Neuronal stem cell (in vitro differentiated cells): ENCODE measurements at places on chromosomes 6 and 20.

GRCh38 chr6:148342100-148342349 is 613 bp upstream of the SASH1 start:
- no peaks in the 10 kb centered on the region for H3K36me3 ChIP-seq
- peak overlapping the region; percentile 95 for H3K27ac ChIP-seq
- DNase-seq: no peak
- peak overlapping the region; percentile 78 for H3K4me3 ChIP-seq
- no peaks in the 10 kb centered on the region for H3K27me3 ChIP-seq
- H3K4me1 ChIP-seq: peaks cover 6% of the 10 kb centered on the region

DNA sequence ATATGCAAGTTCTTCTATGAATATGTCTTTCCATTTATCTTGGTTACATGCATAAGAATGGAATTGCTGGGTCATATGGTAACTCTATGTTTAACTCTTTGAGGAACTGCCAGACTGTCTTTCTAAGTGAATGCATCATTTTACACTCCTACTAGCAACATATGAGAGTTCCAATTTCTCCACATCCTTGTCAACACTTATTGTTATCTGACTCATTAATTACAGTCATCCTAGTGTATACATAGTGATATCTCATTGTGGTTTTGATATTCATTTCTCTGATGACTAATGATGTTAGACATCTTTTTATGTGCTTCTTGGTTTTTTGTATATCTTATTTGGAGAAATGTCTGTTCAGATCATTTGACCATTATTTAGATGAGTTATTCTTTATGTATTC is 96.7 kb upstream of the LAMP5 start:
- H3K27me3 ChIP-seq: no peaks in the 10 kb centered on the region
- H3K36me3 ChIP-seq: peaks cover 17% of the 10 kb centered on the region
- no peak overlapping the region for H3K27ac ChIP-seq
- H3K4me3 ChIP-seq: no peak overlapping the region
- no peak for DNase-seq
- H3K4me1 ChIP-seq: peaks cover 4% of the 10 kb centered on the region

GRCh38 chr6:6587696-6588063 is 840 bp upstream of the LY86 start:
- no peak overlapping the region for H3K4me3 ChIP-seq
- no peaks in the 10 kb centered on the region for H3K27me3 ChIP-seq
- no peak overlapping the region for H3K27ac ChIP-seq
- no peak for DNase-seq
- H3K36me3 ChIP-seq: no peaks in the 10 kb centered on the region
- no peaks in the 10 kb centered on the region for H3K4me1 ChIP-seq

GRCh38 chr6:123547216-123547978 is 89.4 kb downstream of the TRDN start:
- H3K36me3 ChIP-seq: no peaks in the 10 kb centered on the region
- no peaks in the 10 kb centered on the region for H3K4me1 ChIP-seq
- no peaks in the 10 kb centered on the region for H3K27me3 ChIP-seq
- no peak overlapping the region for H3K4me3 ChIP-seq
- no peak overlapping the region for H3K27ac ChIP-seq

DNA sequence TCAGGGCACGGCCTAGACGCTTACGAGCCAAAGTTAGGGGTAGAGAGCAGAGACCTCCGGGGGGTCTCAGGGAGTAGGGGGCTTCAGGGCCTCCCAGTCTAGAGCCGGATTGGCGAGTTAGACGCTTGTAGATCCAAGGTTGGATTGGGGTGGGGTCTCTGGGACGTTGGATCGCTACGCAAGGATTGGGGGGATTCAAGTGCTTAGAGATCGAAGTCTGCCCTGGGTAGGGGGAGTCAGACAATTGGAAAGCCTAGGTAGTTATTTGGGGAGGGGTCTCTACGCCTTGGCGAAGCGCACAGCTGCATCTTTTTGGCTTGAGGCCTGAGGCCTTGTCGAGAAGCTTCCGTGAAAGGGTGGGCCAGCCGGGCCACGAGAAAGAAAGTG is 469 bp downstream of the STX16 start:
- peaks cover 17% of the 10 kb centered on the region for H3K4me1 ChIP-seq
- peak overlapping the region; percentile 82 for H3K4me3 ChIP-seq
- H3K36me3 ChIP-seq: peaks cover 4% of the 10 kb centered on the region
- peaks cover 11% of the 10 kb centered on the region for H3K27me3 ChIP-seq
- DNase-seq: peak; percentile 57

DNA sequence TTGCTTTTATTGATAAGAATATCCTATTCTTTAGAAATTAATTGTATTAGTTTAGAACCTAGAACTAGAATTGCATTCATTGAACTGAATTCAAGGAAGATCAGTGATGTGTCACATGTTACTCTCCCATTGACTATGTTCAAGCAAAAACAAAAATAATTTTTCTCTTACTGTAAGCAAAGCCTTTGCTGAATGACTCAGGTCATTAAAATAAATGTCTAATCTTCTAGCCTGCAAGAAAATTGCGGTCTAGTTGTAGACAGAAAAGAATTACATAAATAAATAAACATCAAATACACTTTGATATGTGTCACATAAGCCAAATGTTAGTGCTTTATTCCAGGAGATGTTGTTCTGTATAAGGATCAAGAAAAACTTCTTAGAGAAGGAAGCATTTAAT is 387.9 kb downstream of the ADGRB3 start:
- no peak for DNase-seq
- no peak overlapping the region for H3K4me3 ChIP-seq
- no peak overlapping the region for H3K27ac ChIP-seq

DNA sequence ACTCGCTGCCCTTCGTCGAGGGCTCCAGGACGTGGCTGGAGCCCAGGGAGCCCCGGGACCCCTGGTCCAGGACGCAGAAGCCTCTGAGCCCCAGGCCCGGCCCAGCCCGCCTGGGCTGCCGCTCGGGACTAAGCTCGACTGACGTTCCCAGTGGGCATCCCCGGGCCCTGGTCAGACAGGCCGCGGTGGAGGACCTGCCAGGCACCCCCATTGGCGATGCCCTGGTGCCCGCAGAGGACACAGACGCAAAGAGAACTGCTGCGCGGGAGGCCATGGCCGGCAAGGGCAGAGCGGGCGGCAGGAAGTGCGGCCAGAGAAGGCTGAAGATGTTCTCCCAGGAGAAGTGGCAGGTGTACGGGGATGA is 28.9 kb downstream of the ZNF831 start:
- DNase-seq: no peak
- H3K4me3 ChIP-seq: no peak overlapping the region
- no peaks in the 10 kb centered on the region for H3K27me3 ChIP-seq
- H3K4me1 ChIP-seq: no peaks in the 10 kb centered on the region
- no peaks in the 10 kb centered on the region for H3K36me3 ChIP-seq

GRCh38 chr6:18016698-18017097 is 29.3 kb upstream of the KIF13A start:
- peaks cover 2% of the 10 kb centered on the region for H3K4me1 ChIP-seq
- H3K27me3 ChIP-seq: no peaks in the 10 kb centered on the region
- DNase-seq: no peak
- H3K36me3 ChIP-seq: no peaks in the 10 kb centered on the region
- H3K27ac ChIP-seq: no peak overlapping the region
- no peak overlapping the region for H3K4me3 ChIP-seq

- no peaks in the 10 kb centered on the region for H3K4me1 ChIP-seq
- DNase-seq: no peak
- no peak overlapping the region for H3K4me3 ChIP-seq
- no peaks in the 10 kb centered on the region for H3K27me3 ChIP-seq
- no peaks in the 10 kb centered on the region for H3K36me3 ChIP-seq
Observed at GRCh38 chr20:24388828-24389380, 80.5 kb upstream of the SYNDIG1 start.

DNA sequence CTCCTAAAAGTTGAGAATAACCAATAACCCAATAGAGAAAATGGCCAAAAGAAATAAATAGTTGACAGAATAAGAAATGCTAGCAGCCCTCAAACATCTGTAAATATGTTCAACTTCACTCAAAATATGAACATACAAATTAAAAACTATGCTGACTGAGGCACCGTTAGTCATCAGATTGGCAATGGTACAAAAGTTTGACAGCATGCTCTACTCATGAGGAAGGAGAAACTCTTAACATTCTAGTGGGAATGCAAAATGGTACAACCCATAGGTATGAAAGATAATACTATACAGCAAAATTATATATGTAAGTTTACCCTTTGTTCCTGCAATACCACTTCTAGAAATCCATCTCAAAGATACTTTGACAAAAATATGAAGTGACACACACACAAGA is 1.6 kb upstream of the ZSCAN12 start:
- H3K4me1 ChIP-seq: peaks cover 6% of the 10 kb centered on the region
- H3K36me3 ChIP-seq: peaks cover 23% of the 10 kb centered on the region
- no peak overlapping the region for H3K4me3 ChIP-seq
- H3K27me3 ChIP-seq: peaks cover 4% of the 10 kb centered on the region
- DNase-seq: no peak
- H3K27ac ChIP-seq: no peak overlapping the region

DNA sequence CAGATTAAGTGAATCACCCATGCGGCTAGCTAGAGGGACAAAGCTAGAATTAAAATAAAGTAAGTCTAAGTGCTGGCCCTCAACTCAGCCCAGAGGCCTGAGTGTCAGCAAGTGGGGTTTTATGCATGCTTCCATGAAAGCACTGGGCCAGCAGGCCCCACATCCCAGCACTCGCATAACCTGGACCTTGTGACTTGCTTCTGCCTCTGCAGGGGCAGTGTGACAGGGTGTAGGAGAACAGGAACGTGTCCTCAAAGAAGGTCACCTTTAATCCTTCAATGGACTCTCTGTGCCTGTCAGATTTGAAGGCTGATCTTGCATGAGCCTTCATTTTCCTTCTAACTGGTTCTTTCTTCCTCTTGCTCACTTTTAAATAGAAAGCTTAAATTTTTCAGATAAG is 183.4 kb downstream of the ALDH8A1 start:
- H3K27ac ChIP-seq: no peak overlapping the region
- no peak overlapping the region for H3K4me3 ChIP-seq
- no peaks in the 10 kb centered on the region for H3K36me3 ChIP-seq
- no peaks in the 10 kb centered on the region for H3K27me3 ChIP-seq

DNA sequence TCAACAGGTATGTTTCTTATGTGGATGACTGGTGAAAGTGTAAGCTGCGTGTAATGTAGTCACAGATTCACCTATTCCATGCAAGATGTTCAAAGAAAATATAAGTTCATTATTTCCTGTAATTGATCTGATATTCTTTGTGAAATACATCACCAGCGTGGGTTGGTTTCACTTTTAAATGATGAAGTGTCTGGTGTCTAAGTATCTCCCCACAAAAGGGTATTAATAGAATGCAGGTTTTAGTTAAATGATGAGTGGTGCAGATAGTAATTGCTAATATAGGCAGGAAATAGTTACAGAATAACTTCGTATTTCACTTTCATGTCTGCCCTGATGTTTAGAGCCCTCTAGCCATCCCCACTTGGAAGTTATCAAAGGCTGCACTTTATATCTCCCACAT is 22.2 kb downstream of the PGBD1 start:
- DNase-seq: no peak
- H3K27me3 ChIP-seq: no peaks in the 10 kb centered on the region
- H3K27ac ChIP-seq: no peak overlapping the region
- no peak overlapping the region for H3K4me3 ChIP-seq
- no peaks in the 10 kb centered on the region for H3K4me1 ChIP-seq

DNA sequence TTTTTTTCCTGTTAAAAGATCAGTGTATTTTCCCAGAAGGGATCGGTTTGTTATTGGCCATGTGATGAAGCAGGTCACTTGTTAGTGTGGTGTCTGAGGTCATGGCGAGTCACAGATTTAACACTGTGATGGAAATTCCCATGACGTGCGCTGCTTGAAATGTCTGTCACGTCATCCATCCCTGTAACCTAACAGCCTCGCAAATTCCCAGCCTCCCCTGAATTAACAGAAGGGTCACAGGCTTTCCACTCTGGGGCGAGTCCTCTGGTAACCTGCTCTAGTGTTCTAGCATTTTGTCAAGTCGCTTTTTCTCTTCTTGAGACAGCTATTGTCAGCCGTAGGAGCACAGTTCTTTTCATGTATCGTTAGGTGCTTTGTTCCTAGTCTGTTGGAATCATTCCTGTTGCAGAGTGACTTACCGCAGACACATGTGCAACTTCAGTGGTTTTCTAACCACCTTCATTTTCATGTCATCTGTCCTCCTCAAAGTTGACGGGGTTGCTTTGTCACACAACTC is 137.2 kb downstream of the MAP3K4 start:
- DNase-seq: no peak
- no peaks in the 10 kb centered on the region for H3K27me3 ChIP-seq
- no peak overlapping the region for H3K27ac ChIP-seq
- peaks cover 85% of the 10 kb centered on the region for H3K36me3 ChIP-seq
- no peak overlapping the region for H3K4me3 ChIP-seq
- H3K4me1 ChIP-seq: no peaks in the 10 kb centered on the region

- H3K27me3 ChIP-seq: no peaks in the 10 kb centered on the region
- H3K27ac ChIP-seq: no peak overlapping the region
- no peaks in the 10 kb centered on the region for H3K4me1 ChIP-seq
- no peak for DNase-seq
- no peaks in the 10 kb centered on the region for H3K36me3 ChIP-seq
- no peak overlapping the region for H3K4me3 ChIP-seq
Observed at GRCh38 chr20:9482180-9482579, 32.2 kb upstream of the LAMP5 start.

DNA sequence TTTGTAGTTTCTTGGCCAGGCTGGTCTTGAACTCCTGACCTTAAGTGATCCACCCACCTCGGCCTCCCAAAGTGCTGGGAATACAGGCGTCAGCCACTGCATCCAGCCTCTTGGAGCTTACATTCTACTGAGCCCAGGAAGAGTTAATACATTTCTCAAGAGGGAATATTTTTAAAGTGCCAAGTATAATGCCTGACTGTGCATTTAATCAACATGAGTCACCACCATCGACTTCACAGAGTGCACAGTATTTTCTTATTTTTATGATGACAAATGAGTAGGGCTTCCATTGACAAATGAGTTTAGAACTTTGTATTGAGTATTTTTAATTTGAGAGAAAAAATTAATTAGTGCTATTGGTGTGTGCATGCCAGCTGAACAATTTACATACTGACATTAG is 72.2 kb downstream of the SASH1 start:
- DNase-seq: no peak
- H3K27ac ChIP-seq: no peak overlapping the region
- H3K4me3 ChIP-seq: no peak overlapping the region
- H3K27me3 ChIP-seq: no peaks in the 10 kb centered on the region

GRCh38 chr6:101462576-101462975 is 69.1 kb downstream of the GRIK2 start:
- no peak overlapping the region for H3K27ac ChIP-seq
- H3K27me3 ChIP-seq: no peaks in the 10 kb centered on the region
- H3K36me3 ChIP-seq: no peaks in the 10 kb centered on the region
- no peak for DNase-seq
- H3K4me3 ChIP-seq: no peak overlapping the region

GRCh38 chr20:41380551-41381193 is 14.1 kb upstream of the EMILIN3 start:
- H3K27ac ChIP-seq: no peak overlapping the region
- H3K4me3 ChIP-seq: no peak overlapping the region
- no peaks in the 10 kb centered on the region for H3K4me1 ChIP-seq
